ENCODE measurements at places on chromosomes 2 and 18.

DNA sequence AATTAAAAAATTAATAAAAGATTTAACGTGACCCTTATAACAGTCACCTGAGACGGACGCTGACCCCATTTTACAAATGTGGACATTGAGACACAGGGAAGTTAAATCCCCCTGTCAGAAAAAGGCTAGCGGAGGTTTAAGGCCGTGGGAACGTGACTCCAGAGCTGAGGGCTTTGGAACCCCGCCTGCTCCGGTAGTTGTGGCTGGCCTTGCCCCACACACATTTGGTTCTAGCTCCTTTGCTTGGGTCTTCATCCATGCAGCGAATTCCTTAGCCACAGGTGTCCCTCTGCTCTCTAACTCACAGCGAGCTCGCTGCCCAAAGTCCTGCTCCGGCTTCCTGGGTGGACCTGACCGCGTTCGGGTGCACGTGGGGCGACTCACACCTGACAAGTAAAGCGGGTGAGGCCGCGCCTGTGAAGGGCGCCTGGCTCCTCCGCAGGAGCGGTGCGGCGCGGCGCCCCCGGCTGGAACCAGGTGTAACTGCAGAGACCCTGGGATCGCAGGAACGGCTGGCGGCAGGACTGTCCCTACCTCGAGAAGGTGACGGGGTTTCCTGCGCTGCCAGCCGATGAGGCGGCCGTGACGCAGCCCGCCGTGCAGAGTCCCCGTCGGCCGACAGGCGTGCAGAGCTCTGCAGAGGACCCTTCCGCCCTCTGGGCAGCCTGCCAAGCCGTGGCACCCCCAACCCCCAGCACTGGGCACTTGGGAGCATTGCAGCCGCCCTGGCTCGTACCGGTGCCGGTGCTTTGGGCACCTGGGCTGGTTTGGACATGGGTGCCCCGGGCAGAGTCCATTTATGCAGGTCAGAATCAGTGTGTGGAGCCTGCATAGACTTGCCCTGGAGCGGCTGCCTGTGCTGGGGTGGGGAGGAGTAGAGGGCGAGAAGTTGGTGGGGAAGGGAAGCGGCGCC, 2.4 kb upstream of the PROC start:
- DNase-seq: peak; percentile 77

GRCh38 chr18:42196651-42197050, 241.6 kb downstream of the PIK3C3 start:
- DNase-seq: no peak

- no peak for DNase-seq
These were observed 2.8 kb downstream of the CEP76 start for GRCh38 chr18:12699747-12700146.

GRCh38 chr2:231250146-231250545, 51.7 kb downstream of the ARMC9 start:
- no peak for DNase-seq

DNA sequence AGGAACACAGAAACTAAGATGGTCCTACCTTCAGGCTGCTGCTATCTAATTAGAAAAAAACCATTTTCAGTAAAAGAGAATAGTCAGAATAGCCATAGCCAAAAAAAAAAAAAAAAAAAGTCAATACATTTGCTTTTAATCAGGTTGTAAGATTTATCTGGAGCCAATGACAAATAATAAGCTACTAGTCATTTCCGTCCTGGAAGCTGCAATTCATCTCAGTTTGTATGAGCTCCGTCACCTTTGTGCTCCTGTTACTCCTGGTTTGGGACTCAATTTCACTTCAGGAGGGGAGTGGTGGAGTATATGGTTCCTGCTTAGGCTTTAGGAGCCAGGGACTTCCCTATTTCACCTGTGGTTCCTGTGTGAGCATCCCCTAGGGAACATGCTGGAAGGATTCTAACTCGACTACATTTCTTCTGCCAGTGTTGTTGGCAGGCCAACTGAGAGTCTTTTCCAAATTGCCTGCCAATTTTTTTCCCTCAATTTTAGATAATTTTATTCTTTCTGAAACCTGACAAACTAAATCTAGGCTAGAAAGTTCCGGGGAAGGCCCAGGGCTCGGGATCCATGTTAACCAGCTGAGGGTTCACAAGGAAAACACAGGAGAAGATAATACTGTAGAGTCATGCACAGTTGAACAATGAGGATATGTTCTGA, 481.8 kb downstream of the DLGAP1 start:
- no peak for DNase-seq

DNA sequence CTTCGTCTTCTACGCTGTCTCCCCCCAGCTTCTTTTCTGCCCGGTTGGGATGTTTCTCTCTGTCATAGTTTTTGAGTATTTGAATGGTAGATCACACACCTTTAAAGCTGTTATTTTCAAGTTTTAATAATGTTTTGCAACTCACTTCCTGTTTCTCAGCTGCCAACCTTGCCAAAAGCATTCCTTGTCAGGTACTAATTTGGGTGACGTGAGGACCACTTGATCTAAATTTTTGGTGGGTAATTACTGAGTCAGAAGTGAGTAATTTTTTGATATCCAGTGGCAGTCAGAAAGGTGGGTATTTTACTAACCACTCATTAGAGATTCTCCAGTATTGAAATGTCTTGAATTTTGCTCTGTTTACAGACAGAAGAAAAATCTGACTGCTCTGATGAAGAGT, 852.4 kb upstream of the FANCL start:
- no peak for DNase-seq

- DNase-seq: no peak
These were observed 12.2 kb upstream of the ZAP70 start for GRCh38 chr2:97701186-97701585.

GRCh38 chr2:79432731-79433146, 80.1 kb upstream of the CTNNA2 start:
- no peak for DNase-seq

- DNase-seq: no peak
These were observed 275.3 kb upstream of the SLC14A2 start for GRCh38 chr18:45339810-45340550.

DNA sequence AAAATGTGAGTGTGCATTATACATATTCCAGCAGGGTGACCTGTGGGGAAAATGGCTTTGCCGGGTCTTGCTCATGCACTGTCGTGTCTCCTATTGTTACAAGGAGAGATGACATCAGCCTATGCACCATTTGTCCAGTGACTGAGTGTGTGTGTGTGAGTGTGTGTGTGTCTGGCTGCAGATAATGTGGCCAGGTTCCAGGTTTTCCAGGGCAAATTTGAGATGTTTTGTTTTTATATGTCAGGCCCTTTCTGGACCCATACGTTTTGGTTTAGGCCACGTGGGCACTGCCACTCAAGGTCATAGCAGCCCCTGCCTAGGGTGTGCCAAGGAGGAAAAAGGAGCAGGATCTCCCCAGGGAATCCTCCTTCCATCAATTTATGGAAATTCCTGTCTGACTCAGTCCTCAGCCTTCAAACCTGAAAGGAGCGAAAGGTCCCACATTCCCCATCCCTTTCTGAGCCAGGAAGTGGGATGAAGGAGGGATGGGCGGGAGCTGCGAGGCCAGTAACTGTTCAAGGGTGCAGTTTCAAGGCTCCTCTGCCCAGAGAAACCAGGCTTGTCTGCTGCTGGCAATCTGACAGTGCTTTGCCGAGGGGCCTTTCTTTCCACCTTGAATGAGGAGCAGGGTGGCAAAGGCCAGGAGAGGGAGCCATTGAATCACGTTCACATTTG, 93.0 kb upstream of the SMAD2 start:
- no peak for DNase-seq

DNA sequence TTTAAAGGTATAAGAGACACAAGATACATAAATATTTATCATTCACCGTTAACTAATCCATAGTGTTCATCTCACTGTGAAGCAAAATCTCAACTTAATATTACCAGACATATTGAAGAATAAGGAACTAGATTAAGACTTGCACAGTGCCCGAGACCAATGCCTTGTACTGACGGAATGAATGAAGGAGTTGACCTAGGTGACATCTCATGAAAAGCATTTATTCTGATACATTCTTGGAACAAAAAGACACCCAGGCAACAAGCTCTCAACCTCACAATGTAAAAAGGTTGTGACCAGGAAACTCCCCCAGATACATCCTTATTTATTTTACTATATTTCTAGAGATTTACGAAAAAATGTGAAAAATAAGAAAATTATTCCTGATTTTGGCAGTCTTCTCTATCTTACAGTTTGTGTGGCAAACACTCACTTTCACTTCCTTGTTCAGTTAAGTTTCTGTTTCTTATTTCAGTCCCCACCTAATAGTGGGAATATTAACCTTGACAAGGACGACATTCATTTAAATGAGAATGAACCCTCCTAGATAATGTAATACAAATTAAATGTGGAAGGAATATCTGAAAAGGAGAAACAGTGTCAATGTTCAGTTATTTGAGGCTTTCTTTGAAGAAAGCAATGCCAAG, 28.4 kb downstream of the M1AP start:
- no peak for DNase-seq

DNA sequence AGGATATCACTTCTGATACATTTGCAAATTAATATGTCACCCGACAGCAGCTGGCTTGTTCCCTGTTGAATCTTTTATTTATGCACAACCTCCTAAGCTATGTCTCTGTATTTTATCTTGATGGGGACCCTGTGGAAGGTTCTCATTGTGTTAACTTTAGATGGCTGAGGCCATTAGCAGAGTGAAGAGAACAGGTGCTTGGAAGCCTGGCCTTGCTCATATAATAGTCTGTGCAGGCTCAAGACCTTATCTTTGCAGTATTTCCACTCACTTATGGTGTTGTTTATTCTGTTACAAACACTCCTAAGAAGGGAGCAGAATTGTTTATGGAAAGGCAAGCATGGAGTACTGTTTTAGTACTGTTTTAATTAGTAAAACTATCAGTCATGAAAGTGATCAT, 107.6 kb downstream of the SETBP1 start:
- DNase-seq: no peak

GRCh38 chr18:6859676-6860422, 130.3 kb downstream of the ARHGAP28 start:
- DNase-seq: no peak

DNA sequence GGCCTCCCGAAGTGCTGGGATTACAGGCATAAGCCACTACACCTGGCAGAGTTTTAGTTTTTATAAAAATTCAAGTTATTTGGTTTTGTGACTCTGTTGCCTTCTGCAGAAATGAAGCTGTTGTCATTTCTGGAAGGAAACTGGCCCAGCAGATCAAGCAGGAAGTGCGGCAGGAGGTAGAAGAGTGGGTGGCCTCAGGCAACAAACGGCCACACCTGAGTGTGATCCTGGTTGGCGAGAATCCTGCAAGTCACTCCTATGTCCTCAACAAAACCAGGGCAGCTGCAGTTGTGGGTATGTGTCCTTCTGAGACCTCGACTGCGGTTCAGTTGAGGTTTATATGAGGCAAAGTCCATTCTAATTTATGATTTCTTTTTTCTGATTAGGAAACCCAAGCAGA, 7.2 kb downstream of the MTHFD2 start:
- DNase-seq: no peak

DNA sequence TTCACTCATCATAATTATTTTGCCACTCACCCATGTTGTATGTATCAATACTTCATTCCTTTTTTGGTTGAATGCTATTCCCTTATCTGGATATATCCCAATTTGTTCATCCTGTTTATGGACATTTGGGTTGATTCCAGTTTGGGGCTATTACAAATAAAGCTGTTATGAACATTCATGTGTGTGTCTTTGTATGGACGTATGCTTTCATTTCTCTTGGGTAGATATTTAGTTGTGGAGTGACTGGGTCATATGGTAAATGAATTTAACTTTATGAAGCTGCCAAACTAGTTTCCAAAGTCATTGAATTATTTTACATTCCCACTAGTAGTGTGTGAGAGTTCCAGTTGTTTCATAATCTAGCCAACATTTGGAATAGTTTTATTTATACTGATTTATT, 2.7 kb downstream of the FAM228B start:
- no peak for DNase-seq

GRCh38 chr18:50812834-50813233, 7.0 kb downstream of the MRO start:
- DNase-seq: no peak

DNA sequence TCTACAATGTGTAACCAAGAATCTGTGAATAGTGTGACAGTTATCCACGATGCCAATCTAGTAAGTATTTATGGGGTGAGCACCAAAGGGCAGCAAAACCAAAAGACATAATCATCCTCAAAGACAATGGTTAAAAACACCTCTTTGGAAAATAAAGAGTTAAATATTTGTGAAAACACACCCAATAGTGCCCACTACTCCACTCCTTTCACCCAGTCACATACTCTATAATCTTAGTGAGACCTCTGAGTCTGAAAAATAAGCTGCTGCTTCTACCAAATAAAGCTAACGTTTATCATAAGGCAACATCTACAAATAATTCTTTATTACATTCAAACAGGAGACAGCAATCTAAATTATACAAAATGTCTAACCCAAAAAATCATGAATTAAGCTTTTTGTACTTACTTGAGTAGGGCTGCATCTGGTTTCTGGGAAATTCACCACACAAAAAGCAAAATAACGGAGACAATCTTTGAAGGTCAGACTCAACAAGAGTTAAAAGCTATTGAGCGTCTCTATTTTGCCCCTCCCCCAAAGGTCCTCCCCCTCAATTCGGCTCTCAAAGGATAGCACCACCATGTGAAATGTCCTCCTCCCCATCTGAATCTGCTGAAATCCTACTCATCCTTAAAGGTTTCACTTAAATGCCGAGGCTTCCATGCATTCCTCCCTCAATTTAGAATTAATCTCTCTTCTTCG, 2.0 kb downstream of the RAPH1 start:
- no peak for DNase-seq

GRCh38 chr2:30708491-30709290, 98.6 kb downstream of the CAPN13 start:
- no peak for DNase-seq

GRCh38 chr2:152176113-152176714, 651 bp upstream of the STAM2 start:
- DNase-seq: no peak

DNA sequence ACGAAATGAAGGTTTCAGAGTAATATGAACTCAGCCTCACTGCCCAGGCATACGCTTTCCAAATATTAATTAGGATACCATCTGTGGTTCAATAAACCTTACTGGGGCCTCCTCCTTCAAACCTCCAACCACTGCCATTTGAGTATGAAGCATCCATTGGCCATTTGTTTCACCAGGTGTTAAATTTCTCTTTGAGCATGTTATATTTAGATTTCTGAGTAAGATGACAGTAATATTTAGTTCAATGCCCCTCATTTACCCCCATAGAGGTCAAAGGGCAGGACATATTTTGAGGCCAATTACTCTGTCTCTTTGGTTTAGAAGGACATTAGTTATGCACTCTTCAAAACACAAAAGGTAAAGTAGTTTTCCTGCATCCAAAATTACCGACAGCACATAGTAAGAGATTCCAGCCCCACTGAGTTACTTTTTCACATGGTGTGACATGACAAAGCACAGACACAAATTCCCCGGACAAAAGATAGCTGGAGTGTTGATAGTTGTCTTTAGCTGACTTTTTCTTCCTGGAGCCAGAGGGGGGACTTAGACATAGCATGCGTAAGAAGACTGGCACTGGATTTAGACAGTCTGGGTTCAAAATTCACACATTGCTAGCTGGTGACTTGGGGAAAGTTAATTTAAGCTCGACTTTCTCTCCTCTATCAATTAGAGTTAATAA, 33.1 kb upstream of the LNPK start:
- DNase-seq: no peak

DNA sequence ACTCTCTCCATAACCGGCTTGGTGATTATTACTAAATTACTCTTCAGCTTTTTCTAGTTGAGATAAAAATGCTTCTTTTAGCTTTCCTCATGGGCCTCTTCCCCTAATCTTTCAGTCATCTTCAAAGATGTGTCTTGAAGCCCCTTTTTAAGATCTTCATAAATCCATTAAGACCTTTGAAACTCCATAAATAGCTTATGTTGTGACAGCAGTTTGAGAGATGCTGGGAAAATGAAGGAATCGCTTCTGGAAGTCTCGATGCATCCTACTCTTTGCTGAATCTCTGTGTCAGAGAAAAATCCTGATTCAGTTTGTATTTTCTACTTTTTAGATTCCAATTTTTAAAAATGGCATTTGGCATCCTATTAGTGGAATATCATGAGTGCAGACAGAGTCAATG, 13.0 kb downstream of the SCYGR4 start:
- no peak for DNase-seq

Measured in GM12892 (cell line).